ENCODE measurements at places on chromosomes 5 and 9.

GRCh38 chr5:135377751-135378680 is 21.0 kb downstream of the MACROH2A1 start:
- no peak for DNase-seq

DNA sequence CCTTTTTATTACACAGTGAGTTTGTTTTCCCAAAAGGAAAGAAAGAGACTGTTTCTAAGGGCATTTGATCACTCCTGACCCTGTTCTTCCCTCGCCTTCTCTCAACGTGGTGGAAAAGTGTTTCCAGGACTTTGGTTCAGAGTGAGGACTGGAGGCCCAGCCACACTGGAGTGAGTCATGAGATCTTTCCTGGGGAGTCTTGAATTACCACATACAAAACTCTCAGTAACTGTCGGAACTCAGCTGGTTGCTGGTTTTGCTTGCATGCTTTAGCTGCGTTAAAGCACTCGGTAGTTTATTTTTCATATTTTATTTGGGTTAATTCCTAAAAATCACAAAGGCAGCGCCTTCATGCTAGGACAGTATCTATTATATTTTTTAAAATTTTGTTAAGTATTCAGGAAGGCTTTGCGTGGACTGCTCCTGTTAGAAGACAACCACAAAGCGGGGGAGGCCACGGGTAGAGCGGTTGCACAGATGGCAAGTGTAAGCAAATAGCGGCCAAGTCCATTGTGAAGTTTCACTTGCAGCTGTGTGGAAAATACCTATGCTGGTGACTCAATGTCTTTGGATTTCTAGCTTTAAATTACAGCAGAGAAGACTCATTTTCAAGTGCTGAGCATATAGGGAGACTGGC is 77.7 kb downstream of the ARSB start:
- peak; percentile 40 for DNase-seq

DNA sequence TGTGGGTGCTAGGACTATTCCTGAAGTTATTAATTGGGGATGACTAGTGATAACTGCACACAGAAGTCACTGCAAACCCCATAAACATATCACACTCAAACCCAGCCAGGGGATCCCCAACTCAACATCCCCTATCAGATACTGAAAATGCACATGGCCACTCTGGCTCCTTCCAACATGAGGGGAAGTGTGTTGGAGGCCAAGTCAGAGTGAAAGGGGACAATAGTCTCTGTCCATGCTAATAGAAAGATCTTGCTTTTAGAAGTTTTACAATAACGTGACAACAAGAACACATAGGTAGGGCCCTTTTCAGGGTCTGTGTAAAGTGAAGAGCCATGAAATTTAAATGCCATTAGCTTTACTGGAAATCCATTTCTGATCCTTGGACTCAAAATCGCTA is 98.8 kb upstream of the SEMA6A start:
- no peak for DNase-seq

DNA sequence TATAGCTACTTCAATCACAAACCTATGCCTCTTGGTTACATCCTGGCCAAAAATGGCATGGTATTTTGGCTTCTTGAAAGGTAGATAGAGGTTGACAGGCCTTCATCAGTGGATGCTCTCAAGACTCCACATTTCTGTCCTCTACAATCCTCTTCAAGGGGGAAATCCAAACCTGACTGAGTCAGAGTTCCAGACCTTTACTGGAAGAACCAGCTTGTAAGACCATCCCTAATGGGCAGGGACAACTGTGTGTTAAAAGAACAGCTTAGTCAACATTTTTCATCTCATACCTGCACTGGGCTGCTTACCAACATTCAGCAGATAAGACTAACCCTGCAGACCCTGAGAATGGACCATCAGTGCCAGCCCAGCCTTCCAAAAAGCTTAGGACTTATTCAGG is 155.7 kb downstream of the CDK5RAP2 start:
- DNase-seq = no peak

DNA sequence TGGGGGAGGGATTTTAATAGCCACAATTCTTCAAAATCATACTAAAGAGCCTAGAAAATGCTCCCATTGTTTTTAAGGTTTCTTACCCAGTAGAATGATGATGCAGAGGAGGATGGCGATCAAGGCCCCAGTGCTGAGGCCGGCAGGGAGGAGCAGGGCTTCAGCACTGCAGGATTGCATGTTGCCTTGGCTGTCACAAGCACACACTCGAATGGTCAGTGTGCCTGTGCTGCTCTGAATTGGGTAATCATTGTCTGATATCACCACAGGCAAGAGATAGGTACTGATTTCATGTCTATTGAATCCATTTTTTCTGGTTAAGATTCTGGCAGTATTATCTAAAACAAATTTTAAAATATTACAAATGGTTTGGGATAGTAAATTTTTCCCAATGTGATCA is 153.3 kb downstream of the CDH10 start:
- DNase-seq = no peak

GRCh38 chr5:66561256-66561990 is 34.8 kb upstream of the MAST4 start:
- no peak for DNase-seq

- DNase-seq = peak; percentile 18
These were observed 29.1 kb upstream of the MED27 start for GRCh38 chr9:132108728-132109127.

- peak; percentile 84 for DNase-seq
These were observed 5.4 kb upstream of the HBEGF start for GRCh38 chr5:140351609-140352334.

GRCh38 chr9:34376596-34377403 is at the start of gene MYORG:
Gene MYORG (minus strand): TSS chr9:34376898. CDS start chr9:34372943, 3,955 bp downstream.
- DNase-seq = peak; percentile 96

DNA sequence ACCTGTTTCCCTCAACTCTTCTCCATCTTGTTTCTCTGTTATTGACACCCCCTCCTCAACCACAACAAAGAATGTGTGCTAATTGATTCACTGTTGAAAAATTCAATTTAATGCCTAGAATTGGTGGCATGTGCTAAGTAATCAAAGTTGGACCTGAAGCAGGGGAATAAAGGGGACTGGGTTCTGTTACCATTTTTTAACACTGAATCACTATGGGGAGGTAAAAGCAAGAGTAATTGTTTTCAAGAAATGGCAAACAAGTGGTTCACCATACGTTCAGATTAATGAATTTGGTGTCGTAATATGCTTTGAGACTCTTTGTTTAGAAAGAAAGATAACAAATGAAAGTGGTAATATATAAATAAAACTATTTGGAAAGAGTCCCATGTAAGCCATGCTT is 17.0 kb upstream of the SSBP2 start:
- DNase-seq = no peak

GRCh38 chr9:34992376-34992951 is 2.9 kb downstream of the DNAJB5 start:
- DNase-seq = no peak

DNA sequence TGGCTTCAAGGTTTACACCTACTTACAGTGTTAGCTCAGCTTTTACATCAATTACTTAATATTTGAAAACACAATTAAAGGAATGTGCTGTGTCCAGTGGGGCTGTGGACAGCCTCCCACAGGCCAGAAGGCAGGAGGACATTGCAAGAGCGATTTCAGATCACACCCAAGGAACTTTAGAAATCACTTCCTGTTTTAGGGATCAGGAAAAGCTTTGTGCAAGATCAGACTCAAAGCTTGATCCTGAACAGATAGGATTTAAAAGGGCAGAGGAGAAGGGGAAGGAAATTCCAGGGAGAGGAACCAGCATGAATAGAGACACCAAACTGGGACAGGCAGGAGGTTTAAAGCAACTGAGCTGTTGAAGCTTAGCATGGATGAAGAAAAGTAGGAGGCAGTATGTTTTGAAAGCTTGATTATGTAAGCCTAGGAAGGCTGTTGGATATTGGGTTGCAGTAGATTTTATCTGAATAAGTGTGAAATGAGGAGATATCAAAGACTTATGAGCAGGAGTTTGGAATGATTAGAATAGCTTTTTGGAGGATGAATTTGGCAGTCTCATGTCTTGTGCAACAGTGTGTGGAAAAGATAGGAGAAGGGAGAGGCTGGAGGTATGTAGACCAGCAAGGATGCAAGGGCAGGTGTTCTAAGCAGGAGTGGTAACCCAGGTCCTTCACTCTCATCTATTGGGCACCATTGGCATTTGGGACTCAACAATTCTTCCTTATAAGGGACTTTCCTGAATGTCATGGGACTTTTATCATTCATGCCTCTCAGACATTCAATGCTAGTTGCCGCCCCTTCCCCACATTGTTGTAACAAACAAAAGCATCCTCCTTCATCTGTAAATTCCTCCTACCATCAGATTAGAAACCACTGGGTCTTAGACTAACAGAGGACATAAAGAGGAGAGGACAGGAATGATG is 123.5 kb downstream of the TARS1 start:
- DNase-seq = no peak

GRCh38 chr9:76688471-76689238 is 75.6 kb upstream of the PCA3 start:
- no peak for DNase-seq

DNA sequence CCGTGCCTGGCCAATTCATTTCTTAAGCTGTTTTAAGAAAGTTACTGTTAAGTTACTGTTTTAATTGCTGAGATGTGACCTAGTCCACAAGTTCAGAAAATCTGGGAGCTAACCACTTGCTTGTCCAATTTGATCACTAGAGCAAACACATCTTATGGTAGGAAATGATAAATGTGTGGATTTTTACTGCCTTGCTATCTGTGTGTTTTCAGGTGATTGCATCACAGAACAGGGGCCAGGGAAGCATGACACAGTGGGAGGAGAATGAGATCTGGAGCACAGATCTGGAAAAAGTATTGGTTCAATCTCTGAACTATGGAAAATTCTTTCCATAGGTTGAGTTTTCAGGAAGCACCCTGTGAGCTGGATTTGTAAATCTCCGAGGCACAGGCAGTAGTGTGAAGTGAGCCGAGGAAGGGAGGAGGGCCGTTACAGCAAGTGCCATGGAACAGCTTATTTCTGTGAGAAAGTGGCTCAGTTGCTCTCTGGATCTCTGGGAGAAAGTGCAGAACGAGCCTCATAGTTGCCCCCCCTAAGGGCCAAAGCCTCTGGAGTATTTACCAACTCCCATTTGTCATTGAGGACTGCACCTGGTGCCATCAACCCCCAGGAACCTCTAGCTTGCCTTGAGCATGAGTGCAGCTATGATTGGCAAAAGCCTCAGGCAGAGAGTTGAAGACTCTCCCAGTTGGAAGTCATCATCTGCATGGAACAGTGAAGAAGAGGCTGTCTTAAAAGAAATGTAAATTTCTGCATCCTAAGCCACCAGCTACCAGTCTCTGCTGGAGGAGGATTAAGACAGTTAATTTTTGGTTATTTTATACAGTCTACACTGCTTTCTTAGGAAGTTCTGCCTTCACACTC is 161.8 kb upstream of the CLINT1 start:
- DNase-seq = no peak

DNA sequence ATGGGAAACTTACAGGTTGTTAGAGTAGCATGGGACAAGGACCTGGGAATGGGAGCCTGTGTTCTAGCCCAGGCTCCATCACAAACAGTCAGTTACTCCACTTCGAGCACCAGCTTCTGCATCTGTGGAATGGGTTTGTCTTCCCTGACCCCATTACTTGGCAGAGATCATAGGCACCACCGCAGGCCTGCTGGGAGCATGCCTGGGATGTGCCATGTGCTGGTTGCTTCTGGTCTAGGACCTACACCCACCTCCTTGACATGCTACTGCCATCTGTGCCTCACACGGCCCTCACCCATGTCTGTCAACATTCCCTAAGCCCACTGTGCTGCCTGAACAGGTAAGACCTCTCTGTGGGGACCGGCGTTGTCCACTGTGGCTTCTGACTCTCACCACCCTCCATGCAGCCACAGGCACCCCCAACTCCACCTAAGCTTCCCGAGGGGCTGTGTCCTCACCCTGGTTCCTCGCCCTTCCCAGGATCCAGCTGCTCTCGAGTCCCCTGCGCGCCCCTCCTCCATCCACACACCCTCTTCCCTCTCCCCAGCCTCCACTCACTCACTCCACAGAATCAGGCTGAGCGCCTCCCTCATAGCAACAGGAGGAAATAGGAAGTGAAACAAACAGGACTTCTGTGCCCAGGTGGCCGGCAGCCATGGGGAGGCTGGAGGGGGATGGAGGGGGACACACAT is 85.9 kb upstream of the FAM120A start:
- DNase-seq = peak; percentile 19

DNA sequence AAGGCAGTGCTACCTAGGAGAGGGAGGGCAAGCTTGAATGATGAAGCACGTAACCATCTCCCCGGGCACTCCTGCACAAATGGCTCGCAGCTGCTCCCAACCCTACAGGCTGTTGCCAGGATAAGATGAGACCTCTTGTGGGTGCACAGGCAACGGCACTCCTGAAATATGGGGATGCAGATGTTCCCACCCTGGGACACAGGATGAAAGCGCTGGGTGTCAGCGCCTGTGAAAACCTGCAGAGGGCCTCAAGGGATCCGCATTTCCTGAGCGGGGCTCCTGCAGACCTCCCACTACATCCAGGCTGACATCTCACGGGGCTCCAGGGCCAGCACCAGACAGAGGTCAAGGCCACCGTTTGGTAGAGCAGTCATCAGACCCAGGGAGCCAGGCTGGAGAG is 60.7 kb downstream of the SMIM23 start:
- DNase-seq = no peak

DNA sequence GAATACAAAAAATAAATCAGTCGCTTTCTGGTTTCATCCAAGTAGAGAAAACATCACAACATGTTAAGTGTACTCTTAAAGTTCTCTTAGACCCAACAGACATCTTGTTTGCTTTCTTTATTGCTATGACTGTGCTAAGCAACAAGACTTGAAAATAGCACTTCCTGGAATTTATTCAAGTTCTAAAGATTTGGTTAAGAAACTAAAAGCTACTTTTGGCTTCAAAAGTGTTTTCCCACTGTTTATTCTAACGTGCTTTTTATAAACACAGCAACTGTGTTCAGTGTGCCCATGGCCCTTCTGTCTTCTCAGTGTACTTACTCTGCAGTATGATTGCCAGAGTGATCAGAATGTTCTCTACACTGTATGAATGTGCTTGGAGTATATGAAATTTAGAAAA is 109.8 kb downstream of the GIN1 start:
- no peak for DNase-seq

GRCh38 chr5:73652391-73652790 is 26.4 kb downstream of the ARHGEF28 start:
- no peak for DNase-seq

DNA sequence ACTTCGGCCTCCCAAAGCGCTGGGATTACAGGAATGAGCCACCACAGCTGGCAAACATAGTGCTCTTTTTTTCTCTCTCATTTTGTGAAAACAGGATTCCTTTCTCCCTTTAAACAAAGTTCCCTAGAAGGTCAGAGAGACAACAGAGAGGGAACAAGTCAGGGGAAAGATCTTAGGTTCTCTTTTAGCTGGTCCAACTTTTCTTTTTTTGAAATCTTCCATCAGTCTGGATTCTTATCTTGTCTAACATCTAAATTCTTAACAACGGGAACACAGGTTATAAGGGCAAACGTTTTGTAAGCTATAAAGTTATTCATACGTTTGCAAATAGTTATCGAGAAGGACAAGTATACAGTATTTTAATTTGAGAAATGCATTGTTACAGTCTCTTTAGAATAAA is 224.1 kb upstream of the TBCA start:
- no peak for DNase-seq

DNA sequence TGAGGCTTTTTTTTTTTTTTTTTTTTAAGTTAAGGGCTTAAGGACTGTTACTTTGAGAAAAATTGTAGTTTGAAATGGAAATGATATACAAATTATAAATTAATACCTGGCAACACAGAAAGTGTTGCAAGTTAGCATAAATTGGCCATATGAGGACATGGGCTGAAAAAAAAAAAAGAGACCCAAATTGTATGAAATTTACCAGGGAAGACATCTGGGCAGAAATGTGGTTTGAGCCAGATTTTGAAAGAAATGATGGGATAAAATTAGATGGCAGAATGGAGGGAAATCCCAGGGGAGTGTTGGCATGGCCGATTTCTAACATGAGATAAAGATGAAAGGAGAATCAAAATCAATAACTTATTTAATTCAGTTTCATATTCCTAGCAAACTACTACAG is 472.1 kb downstream of the CTNND2 start:
- no peak for DNase-seq

All from OCI-LY7 (cell line).